ENCODE measurements at places on chromosomes 7 and 10. TPM values are rescaled to one million over a fixed set of nuclear protein-coding genes. Genes with fewer than 3 reads are reported as not detected.

DNA sequence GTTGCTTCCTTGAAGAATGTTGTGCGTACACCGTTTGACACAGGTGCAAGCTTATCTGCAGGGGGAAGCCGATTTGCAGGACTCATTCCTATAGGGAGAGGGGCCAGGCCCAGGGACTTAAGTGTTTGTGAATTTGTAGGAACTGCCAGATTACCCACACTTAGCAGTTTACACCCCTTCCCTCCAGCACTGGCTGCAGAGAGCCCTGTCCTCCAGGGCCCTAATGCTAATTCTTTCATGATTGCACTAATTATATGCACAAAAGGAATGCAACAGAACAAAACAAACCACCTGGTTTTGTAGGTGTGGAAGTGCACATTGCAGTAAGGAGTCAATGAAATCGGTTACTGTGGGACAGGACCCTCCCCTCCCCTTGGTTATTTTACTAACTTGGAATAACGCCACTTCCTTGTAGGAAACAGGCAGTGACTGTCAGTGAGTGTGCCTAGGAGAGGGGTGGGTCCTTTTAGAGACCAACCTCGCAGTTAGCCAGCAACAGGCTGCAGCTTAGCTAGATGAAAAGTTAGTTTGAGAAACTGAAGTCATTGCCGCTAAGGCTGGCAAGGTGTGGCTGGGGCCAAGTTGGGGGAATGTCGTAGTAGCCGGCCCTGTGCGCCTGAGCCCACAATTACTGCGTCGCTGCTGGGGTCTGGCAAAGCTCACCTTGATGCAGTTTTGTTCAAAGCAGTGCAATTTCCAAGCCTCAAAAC is 60.6 kb downstream of the CUX1 start:
- DNase-seq, result no peak

DNA sequence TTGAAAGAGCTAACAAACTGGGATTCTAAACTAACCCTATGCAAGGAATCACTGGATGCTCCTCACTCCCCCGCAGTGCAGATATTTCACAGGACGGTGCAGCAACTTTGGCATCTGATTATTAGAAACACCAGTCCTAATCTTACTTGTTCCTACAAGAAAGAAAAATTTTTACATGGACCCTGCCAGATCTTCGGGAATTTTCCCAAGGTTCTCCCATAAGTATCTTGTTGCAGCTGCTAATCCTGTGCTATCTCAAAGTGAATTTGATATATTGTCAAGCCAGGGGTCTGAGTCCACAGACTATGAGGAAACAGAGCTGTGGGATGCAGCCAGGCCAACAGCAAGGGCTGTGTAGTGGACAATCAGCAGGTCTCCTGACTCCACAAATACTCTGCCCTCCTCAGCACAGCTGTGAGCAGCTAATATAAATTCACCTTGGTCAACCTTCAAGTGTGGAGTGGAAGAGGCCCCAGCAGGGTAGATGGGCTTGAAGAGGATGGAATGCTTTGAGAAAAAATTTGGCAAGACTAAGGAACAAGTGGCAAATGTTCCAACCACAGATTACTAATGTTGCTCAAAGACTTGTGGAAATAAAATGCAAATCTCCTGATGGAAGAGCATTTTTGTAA is 25.6 kb downstream of the VSTM4 start:
- DNase-seq, result no peak

- no peak for DNase-seq
These were observed 1.9 kb upstream of the GPR146 start for GRCh38 chr7:1042492-1042833.

The CYP2C19 gene
- not detected for polyA plus RNA-seq

The FXYD4 gene
- polyA plus RNA-seq, result not detected

GRCh38 chr7:150446288-150446938 is 4.0 kb upstream of the GIMAP8 start:
- no peak for DNase-seq

The VPS41 gene
- polyA plus RNA-seq, result 15.7 TPM

DNA sequence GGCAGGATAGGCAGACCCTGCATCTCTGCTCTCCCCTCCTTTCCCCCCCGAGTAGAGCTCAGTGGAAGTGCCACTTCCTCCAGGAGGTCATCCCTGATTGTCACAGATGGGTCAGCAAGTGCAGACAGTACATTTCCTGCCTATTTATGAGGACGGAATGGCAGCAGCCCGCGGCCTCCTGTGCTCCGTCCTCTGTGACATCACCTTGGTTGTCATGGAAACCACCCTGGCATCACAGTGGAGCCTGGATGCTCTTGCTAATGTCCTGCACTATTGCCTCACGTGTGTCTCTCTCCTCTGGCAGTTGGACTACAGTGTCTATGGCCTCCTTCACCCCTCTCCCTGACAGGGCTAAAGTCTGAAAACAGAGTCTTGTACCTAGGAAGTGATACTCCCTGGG is 148.6 kb downstream of the SH3PXD2A start:
- DNase-seq, result no peak

The TMEM225B gene
- polyA plus RNA-seq, result 1.3 TPM

DNA sequence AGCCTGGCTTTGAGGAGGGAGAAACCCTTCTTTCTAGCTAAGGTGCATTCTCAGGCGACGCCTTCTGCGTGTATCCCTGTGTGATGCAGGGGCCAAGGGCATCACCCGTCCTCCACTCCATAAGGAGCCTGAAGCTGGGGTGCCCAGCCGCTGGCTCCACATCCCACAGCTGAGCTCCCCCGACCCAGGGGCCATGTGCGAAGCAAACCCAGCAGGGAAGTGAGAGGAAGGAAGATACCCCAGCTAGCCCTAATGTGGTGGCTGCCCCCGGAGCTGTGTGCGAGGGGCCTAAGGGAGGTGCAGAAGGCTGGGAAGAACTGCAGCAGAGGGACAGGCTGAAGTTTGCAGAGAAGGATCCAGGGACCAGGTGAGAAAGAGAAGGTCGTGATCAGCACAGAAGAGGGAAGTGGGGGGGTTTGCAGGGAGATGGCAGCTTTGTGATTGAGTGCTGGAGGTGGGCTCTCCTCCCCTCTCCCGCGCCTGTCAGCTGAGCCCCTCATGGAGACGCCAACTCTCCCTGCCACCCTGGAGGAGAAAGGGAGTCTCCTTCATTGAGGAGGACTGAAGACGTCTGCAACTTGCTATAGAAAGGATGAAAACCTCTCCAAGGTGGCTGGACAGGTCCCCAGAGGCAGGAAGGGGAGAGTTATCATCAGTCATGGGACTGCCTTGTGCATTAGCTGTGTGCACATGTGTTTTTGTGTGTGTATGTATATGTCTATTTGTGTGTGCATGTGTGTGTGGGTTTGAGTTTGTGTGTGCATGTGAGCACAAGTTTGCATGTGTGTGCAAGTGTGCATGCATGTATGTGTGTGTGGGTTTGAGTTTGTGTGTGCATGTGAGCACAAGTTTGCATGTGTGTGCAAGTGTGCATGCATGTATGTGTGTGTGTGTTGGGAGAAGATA is 3.5 kb upstream of the CALML5 start:
- DNase-seq, result no peak

- no peak for DNase-seq
These were observed 179.6 kb upstream of the MKI67 start for GRCh38 chr10:128305601-128306345.

GRCh38 chr7:82291931-82292330 is 151.6 kb downstream of the CACNA2D1 start:
- DNase-seq, result no peak

DNA sequence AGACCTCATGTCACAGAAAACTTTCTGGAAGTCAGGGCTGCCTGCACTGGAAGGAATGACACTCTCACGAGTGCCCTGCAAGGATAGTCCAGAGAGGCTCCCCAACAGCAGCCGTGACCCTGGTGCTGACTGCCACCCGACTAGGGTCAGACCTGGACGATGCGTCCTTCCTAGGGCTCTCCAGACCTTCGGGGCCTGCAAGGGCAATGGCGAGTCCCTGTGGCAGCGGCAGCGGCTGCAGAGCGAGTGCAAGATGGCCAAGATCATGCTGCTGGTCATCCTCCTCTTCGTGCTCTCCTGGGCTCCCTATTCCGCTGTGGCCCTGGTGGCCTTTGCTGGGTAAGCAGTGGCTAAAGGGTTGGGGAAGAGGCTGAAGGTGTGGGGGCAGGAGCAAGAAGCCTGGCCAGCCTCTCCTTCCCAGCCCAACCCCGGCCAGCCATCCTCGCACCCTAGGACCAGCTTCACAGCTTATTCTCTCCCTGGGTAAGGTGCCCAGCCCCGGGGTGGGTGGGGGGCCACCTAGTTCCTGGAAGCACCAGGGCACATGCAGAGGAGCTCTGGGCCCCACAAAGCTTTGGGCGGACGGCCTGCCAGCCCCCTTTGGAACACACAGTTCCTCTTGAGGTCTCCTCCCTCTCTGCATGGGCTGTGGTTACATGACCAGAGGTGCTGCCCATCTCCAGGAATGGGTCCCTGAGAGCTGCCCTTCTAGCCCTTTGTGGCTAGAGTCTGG is 5.5 kb downstream of the OPN4 start:
- DNase-seq, result no peak

DNA sequence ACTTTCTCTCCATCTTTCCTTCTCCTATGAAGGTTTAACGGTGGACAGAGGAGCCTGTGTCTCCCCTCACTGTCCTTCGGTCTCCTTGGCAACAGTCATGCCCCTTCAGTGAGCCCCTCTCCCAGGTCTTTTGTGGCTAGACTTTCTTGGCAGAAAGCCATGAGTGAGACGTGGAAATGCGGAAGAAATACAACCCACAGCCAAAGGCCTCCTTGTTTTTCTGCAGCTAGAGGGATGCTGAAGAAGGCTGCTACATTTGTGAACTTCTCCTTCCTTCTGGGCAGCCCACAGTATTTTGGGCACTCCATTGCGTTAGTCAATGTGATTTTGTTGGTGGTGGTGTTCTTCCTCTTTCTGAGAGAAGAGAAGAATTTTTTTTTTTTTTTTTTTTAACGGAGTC is 333.7 kb upstream of the PODXL start:
- DNase-seq, result no peak

The RINT1 gene
- polyA plus RNA-seq, result 19.8 TPM

DNA sequence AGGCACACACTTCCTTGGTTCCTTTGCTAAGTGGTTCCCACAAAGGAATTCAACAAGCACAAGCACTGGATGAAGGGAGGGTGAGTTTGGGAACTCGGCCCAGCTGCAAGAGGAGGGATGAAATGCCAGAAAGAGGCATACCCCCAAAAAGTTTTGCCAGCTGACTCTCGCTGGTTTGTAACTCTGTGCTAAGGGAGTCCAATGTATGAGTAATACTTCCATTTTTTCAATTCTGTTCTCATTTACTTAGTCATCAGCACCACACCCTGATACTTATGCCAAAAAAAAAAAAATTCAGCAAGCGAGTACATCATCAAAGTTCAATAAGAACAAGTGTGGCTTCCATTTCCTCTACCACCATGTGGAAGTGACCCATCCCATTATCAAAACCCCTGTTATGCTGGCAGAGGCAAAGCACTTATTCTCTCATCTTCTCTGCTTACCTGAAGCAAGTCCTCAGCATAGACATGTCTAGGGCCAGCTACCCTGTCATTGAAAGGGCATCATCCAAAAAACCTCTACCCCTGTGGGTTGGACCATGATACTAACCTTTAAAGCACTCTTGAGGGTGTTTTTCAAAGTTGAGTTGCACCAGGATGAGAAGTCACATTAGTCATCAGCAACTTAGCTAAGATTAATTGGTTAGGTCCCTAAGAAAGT is 6.9 kb upstream of the HYCC1 start:
- peak; percentile 83 for DNase-seq

DNA sequence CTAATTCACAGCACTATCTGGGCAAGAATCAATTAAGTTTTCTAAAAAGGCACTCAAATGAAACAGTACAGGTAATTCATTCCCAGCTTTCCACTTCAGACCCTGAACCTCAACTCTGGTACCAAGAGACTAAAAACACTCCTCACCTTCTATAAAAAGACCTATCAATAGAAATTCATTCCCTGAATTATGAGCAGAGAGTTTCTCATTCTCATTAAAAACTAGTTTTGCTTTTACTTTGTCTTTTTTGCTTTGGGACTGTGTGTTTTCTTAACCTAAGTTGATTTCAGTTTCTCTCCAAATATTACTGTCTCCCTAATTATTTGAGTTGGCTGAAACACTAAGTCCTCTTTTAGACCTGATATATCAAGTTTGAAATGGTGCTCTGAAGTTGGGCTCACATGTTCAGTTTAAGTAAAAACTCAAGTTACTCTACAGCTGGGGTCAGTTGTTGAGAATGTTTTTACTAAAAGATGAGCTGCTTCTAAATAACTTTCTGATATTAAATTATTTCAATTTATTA is 189.5 kb downstream of the JAZF1 start:
- no peak for DNase-seq

The SLC26A3 gene
- polyA plus RNA-seq, result not detected

The CALHM1 gene
- not detected for polyA plus RNA-seq

GRCh38 chr7:110771717-110772116 is 319.2 kb upstream of the LRRN3 start:
- no peak for DNase-seq

The AGAP5 gene
- 3.3 TPM for polyA plus RNA-seq

The GPR37 gene
- 0.25 TPM for polyA plus RNA-seq

- DNase-seq, result peak; percentile 74
These were observed 188.9 kb downstream of the ADAM12 start for GRCh38 chr10:126199221-126199998.
